ENCODE measurements at places on chromosomes 6 and 20. TPM values are rescaled to one million over a fixed set of nuclear protein-coding genes. Genes with fewer than 3 reads are reported as not detected.

GRCh38 chr20:46089167-46089416 is 670 bp downstream of the NCOA5 start:
- no peak for DNase-seq

DNA sequence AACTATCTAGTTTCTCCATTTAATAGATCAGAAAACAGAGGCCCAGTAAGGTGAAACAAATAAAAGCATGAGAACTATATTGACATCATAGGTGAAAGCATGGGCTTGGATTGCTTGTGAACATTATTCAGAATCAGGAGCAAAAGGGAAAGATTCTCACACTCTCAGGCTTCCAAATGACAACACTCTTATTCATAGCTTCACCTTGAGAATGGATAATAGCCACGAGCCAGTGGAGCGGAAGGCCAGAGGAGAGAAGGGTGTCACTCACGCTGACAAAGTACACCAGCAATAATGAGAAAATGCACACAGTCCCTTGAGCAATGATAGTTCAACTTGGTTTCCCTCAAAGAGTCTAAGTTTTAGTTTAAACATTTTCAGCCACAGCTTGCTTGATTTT is 339.0 kb downstream of the TPBG start:
- no peak for DNase-seq

DNA sequence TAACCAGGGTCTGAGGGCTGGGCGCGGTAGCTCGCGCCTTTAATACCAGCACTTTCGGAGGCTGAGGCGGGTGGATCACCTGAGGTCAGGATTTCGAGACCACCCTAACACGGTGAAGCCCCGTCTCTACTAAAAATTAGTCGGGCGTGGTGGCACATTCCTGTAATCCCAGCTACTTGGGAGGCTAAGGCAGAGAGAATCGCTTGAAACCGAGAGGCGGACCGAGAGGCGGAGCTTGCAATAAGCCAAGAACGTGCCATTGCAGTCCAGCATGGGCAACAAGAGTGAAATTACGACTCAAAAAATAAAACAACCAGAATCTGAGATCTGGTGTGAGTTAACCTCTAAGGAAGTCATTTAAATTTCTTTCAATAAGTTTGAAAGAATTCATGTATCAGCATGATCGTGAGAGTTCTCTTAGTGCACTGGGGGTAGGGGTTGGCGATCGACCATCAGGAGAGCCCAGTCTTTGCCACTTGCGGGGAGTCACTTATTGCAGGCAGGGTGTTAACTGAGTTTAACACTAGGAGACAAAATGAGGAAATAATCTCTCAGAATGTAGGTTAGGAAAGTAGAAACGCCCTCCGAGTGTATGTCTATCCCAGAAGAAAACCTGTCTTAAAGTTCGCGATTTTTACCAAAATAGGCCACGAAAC is 206.5 kb upstream of the ZNF184 start:
- no peak for DNase-seq

GRCh38 chr6:51382847-51383246 is 564.2 kb downstream of the TFAP2B start:
- no peak for DNase-seq

- no peak for DNase-seq
These were observed 151.8 kb upstream of the INSM1 start for GRCh38 chr20:20215976-20216727.

DNA sequence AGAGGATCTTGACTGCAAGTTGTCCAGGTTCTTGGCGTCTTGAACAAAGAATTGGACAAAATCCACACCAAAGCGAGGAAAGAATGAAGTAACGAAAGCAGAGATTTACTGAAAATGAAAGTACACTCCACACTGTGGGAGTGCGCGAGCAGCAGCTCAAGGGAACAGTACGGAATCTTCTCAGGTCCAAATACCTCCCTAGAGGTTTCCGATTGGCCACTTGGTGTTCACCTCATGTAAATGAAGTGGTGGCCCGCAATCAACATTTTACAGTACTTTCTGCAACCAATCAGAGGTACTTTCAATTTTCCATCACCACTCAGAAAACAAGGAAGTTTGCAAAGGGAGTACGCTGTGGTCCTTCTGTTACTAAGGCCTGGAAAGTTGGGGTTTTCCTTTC is 122.4 kb downstream of the PTPRK start:
- DNase-seq, result no peak

DNA sequence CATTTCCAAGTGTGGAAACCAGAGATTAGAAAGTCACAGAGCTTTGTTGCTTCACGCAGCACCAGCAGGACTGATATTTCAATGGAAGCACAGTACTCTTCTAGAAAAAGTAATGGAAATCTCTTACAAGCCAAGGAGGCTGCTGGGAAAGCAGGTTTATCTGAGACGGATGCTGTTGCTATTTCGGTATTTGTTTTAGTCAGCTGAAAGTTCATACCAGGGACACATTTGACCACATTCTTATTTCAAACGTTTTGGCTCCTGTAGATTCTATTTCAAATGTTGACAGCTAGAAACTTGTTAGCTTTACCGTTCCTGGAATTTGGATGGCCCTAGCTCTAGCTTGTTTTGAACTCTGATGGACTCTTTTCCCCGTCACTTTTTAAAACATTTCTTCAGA is 3.7 kb upstream of the TMEM242 start:
- DNase-seq, result no peak

- DNase-seq, result no peak
These were observed 146.3 kb downstream of the LY86 start for GRCh38 chr6:6734479-6735465.

DNA sequence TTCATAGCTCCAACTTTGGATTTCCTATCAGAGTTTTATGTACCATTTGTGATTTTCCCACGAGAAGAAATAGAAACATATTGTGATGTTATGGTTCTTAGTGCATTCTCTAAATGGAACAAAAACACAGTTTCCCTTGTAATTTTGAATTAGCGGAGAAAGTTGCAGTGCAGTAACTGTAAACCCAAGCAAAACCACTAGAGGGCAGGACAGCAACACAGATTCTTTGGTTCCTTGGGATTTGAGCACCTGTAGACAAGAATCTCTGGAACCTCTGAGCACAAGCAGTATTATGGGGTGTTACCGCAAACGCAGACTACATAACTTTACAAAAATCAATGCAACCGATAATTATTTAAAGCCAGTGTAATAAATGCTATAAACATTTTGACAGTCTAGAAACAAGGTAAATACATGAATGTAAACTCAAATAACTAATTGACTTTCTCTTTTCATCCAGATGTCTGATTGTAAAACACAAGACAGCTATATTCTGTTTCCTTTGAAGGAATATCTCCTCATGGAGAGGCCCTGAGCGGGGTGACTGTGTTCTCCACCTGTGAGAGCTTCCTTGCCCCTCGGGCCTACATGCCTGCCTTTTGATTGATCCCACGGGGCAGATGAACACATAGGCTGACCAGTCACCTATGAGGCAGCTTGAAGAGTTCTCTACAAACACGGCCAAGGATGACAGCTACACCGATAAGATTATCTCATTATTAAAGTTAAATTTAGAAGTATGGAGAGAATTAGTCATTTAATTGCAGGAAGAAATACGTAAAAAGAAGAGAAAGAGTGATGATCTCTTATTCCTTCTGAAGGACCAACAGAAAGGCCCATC is 67.5 kb upstream of the COL21A1 start:
- peak; percentile 35 for DNase-seq

- DNase-seq, result no peak
These were observed 140.4 kb upstream of the CENPW start for GRCh38 chr6:126199466-126199865.

GRCh38 chr20:11267762-11268335 is 594.0 kb upstream of the JAG1 start:
- no peak for DNase-seq

GRCh38 chr6:148143771-148144170 is 198.9 kb upstream of the SASH1 start:
- no peak for DNase-seq

- DNase-seq, result no peak
These were observed 904 bp upstream of the UST start for GRCh38 chr6:148745926-148746325.

GRCh38 chr6:139647016-139647415 is 272.6 kb upstream of the CITED2 start:
- DNase-seq, result no peak

DNA sequence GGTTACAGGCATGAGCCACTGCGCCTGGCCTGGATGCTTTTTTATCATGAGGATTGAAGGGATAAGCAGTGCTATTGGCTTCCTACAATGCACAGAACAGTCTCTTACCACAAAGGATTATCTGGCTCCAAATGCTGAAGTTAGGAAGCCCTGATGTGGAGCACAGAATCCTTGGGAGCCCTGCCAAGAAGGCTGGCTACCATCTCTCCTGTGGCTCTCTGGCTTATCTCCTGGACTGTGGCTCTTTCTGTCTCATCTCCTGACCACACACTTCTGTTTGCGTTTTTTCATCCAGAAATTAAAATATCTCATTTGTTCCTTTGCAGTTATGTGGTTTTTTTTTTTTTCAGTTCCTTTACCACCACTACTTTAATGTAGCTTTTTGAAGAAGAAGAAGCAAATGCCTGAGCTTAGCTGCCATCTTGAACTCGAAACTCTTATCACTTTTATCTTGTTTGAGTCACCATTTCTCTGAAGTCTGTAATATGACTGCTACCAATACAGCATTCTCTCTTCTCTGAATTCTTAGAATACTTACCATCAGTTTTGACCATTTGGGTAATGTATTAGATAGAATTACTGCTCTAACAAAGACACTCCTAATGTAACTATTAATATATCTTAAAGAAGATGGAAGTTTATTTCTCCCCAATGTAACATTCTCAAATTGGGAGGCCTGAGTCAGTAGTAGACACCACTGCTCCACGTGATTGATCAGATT is 1044.7 kb downstream of the KIF16B start:
- DNase-seq, result no peak

DNA sequence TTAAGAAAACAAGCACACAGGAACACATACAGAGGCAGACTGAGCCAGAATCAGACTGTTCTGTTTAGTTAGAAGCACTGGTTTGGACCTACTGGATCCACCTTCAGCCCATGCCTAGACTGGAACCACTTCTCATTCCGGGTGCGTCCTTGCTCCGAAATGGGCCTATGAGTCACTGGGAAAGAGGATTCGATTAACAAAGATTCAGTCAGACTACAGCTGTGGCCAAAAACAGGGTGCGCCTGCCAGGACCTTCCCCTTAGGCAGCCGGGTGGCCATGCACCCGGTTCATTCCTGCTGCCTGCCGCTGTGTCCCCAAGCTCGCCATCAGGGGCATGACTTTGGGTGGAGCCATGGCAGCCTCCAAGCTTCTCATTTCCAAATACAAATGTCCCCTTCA is 14.5 kb upstream of the KCNK5 start:
- no peak for DNase-seq

GRCh38 chr20:61263084-61263695 is 11.1 kb downstream of the CDH4 start:
- DNase-seq, result peak; percentile 74

DNA sequence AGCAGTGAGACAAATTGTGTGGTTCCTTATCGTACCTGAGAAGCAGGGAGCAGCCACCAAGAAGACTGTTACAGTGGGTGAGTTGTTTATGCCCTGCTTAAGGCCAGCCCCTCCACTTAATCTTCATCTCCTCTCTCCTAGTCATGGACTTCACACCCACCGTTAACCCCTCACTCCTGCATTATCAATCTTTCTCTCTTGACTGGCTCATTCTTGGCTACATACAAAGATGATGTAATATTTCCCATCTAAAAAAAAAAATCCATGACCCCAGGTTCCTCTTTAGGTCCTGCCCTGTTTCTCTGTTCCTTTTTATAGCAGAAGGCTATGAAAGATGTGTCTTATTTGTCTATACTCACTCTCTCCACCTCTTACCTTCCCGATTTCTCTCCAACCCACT is 72.4 kb downstream of the SHLD1 start:
- DNase-seq, result no peak

DNA sequence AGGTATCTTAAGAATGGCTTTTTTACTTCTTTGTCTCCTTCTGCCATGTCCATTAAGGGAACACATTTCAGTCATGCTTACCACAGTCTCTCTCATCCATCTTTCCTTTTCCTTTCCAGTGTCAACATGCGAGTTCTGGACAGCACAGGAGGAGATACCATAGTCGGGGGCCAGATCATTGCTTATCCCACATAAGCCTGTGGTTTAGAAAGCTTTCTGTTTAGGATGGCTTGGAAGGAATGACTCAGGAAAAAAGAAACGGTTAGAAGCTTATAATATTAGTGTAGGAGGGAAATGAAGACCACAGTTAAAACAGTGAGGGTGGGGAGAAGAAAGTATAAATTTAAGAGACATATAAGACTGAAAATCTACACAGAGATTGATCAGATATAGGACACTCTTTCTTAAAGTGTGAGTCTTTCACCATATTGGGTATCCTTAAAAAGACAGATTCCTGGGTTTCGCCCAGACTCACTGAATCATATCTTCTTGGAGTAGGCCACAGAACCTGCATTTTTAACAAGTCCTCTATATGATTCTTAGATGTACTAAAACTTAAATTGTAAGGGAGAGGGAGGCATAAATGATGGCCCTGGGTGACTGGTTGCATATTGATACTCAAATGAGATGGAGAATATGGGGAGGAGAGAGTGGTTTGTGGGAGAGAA is 36.1 kb downstream of the DSE start:
- DNase-seq, result no peak

- peak; percentile 98 for DNase-seq
These were observed at the start of gene L3MBTL1 for GRCh38 chr20:43507150-43508080. L3MBTL1 (plus strand) TSS chr20:43507697; CDS start chr20:43513504, 5,807 bp downstream.

DNA sequence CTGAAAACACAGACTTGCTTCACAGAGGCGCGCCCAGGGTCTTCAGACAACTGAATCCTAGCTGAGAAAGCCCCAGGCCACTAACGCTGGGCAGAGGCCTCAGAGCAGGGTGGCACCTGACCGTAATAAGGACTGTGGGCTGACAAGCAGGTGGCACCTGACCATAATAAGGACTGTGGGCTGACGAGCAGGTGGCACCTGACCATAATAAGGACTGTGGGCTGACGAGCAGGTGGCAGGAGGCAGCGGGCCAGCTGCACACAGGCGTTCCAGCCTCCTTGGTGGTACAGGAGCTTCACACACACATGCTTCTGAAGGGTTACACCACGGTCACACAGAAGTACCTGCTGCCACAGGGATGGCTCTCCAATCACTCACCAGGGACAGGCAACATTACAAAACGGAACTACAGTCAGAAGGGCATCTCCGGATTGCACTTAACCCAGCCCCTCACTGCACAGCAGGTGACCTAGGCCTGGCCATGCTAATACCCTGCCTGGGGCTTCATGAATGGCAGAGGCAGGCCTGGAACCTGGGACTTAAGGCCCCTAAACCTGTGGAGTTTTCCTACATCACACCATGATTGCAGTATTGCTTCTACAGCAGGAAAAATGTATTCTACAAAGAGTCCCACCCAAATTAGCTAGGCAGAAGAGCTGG is 50.8 kb downstream of the PSMG4 start:
- DNase-seq, result peak; percentile 79

- no peak for DNase-seq
These were observed 263.5 kb downstream of the THBS2 start for GRCh38 chr6:168990019-168990751.

Gene COL21A1
- 0.28 TPM for total RNA-seq

Gene TSHZ2
- 0.07 TPM for total RNA-seq

Gene PABPC1L
- total RNA-seq, result 23.8 TPM

Gene GGTLC1
- total RNA-seq, result not detected

Gene SOX18
- total RNA-seq, result 0.52 TPM

Gene ROS1
- not detected for total RNA-seq

Gene HLA-DQA2
- not detected for total RNA-seq

Gene ASIP
- not detected for total RNA-seq
